ENCODE measurements at places on chromosomes 6 and 20.
A peak's percentile ranks its signal among the peaks of the same experiment; 100 is the strongest.

- DNase-seq = peak; percentile 46
- H3K27me3 ChIP-seq = no peaks in the 10 kb centered on the region
- H3K27ac ChIP-seq = peak overlapping the region; percentile 35
- peaks cover 37% of the 10 kb centered on the region for H3K4me1 ChIP-seq
- H3K36me3 ChIP-seq = no peaks in the 10 kb centered on the region
Measured at GRCh38 chr20:36085686-36086267, 68.8 kb upstream of the EPB41L1 start.

- DNase-seq = no peak
- peaks cover 1% of the 10 kb centered on the region for H3K36me3 ChIP-seq
- no peaks in the 10 kb centered on the region for H3K27me3 ChIP-seq
- H3K27ac ChIP-seq = no peak overlapping the region
Measured at GRCh38 chr6:154791556-154792317, 58.5 kb downstream of the SCAF8 start.

GRCh38 chr6:4381381-4381780 lies 246.0 kb upstream of the ECI2 start:
- H3K4me1 ChIP-seq = no peaks in the 10 kb centered on the region
- no peak overlapping the region for H3K27ac ChIP-seq
- H3K27me3 ChIP-seq = no peaks in the 10 kb centered on the region
- H3K36me3 ChIP-seq = no peaks in the 10 kb centered on the region

GRCh38 chr20:43824309-43825050 lies 90.2 kb upstream of the TOX2 start:
- no peak overlapping the region for H3K4me3 ChIP-seq
- peaks cover 14% of the 10 kb centered on the region for H3K4me1 ChIP-seq
- H3K27ac ChIP-seq = no peak overlapping the region
- no peak for DNase-seq
- no peaks in the 10 kb centered on the region for H3K27me3 ChIP-seq

GRCh38 chr6:168125429-168126001 lies 46.5 kb upstream of the FRMD1 start:
- peaks cover 4% of the 10 kb centered on the region for H3K27me3 ChIP-seq
- no peaks in the 10 kb centered on the region for H3K4me1 ChIP-seq
- H3K36me3 ChIP-seq = no peaks in the 10 kb centered on the region
- no peak for DNase-seq
